ENCODE measurements at places on chromosomes 7 and 10.

GRCh38 chr10:117783698-117784395, 241.3 kb downstream of the EMX2 start:
- DNase-seq = no peak

DNA sequence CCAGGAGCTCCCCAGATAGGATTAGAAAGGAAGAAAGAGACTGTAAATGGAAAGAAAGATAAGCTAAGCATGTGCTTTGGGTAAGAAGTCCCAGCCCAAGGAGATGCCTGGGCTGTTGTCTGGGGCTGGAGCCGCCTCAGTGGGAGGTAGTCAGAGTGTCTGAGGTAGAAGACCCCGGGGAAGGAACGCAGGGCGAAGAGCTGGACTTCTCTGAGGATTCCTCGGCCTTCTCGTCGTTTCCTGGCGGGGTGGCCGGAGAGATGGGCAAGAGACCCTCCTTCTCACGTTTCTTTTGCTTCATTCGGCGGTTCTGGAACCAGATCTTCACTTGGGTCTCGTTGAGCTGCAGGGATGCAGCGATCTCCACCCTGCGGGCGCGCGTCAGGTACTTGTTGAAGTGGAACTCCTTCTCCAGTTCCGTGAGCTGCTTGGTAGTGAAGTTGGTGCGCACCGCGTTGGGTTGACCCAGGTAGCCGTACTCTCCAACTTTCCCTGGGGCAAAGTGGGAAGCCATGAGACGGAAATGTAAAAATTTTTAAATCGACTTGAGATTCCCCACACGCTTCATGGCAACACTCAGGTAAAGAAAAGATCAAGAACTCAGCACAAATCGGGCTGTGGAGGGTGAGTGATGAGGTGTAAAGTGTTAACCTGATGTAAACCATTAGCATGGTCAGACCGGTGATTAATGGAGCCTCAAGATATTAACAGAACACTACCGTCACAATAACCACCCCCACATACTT, 1.3 kb downstream of the HOXA1 start:
- no peak for DNase-seq

DNA sequence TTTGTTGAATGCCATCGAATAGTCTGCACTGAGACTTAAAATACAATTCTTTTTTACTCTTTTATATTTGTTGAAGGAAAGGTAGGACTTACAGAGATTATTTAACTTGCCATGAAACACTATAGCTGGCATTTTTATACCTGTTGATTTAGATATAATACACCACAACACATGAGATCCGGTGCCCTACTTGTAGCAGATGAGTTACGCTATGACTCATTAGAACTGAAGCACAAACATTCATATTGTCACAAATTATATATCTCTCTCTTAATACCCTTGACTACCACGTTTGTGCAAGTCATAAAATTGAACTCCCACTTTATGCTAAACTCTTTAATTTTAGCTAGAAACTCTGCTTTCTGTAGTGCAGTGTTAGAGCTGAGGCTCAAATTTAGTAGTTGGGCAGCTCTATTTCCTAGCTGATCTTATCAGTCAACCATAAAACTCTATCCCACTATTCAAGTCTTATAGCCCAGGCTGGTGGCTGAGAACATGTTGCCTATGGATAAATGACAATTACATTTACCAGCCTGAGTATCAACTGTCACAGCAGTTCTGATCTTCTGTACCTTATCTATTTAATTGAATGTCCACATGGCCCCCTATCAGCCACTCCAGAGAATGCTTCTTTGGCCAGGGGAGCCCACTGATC, 137.4 kb upstream of the SEMA3D start:
- no peak for DNase-seq

- no peak for DNase-seq
Measured at GRCh38 chr10:86592413-86592812, 61.9 kb upstream of the OPN4 start.

DNA sequence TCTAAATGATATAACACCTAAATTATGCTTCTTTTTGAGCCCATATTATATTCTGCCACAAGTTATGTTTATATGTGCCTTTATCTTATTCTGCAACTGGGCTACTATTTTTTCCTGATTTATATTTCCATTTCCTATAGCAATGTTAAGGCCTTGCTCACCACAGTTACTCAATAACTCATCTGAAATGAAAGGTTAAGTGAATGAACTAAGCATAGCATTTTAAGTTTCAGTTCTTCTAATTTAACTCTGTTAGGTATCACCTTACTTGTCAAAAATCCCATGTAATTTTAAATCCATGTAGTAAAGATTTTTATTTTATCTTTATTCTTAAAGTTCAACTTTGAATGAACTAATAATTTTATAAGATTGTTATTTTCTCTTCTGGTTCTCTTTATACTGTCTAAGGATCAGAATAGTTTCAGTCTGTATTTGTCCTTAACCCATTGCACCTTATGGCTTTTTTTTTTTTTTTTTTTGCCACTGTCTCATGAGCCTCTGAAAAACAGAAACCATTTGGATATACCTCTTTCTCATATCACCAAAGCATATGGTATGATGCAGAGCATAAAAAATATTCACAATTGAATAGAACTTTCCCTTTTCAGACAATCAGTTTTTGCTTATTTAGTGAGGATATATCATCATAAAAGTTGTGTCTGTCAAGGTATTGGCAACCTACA, 301.8 kb upstream of the ZWINT start:
- DNase-seq = no peak

GRCh38 chr10:130045091-130045652, 65.5 kb downstream of the C10orf143 start:
- DNase-seq = no peak

GRCh38 chr7:39271402-39271801, 293.7 kb downstream of the POU6F2 start:
- DNase-seq = no peak

DNA sequence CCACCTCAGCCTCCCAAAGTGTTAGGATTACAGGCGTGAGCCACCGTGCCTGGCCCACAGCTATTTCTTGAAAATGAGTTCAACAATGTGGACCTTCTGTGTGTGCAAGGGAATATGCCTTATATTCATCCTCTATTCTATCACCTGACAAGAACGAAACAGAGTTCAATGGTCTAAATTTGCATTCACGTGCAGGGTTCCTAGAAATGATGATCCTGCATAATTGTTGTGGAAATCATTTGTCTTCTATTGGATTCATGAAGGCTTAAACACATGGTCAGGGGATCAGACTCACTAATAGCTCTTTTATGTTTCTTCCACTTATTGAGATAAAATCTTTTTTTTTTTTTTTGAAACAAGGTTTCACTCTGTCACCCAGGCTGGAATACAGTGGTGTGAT, 23.7 kb downstream of the PAPSS2 start:
- no peak for DNase-seq

DNA sequence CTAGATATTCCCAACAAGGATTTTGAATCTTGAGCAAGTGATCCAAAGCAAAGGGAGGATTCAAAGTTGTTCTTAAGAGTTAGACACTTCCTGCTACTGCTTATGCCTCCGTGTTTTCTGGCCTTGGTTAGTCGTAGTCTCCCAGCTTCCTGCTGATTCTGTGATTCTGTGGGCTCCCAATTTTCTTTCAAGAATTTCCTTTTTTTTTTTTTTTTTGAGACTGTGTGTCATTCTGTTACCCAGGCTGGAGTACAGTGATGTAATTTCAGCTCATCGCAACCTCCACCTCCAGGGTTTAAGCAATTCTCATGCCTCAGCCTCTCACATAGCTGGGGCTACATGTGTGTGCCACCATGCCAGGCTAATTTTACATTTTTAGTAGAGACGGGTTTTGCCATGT, 4.4 kb upstream of the ITGB8 start:
- no peak for DNase-seq

DNA sequence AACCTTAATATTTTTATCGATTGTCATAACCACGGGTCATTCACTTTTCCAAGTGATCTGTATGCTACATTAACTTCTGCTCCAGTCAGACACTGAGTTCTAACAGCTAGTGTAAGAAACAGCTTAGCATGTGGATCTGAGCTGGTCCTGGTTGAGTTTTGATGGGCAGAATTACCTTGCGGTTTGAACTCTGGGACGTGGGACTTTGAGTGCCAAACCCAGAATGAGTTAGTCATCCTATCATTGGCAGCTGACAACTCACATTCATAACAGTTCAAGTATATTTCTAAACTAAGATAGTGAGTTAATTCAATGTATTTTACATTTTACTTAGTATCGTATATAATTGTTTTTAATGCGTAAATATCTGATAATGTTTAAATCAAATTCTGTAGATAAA, 43.2 kb downstream of the C7orf33 start:
- DNase-seq = no peak

DNA sequence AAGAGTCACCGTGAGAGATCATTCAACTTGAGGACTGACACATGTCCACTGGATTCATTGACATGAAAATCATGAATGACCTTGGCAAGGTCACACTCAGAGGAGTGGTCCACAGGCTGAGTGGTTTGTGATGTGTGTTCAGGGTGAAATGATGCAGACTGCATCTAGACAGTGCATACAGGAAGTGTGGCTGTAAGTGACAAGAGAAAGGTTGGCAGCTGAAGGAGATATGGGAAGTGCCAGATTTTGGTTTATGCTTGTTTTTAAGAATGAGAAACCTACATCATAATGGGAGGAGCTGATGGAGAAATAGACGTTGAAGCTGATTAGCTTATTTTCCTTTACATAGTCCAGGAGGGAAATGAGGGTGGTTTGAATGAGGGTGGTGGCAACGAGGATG, 64.8 kb upstream of the VIPR2 start:
- DNase-seq = no peak

- DNase-seq = no peak
Measured at GRCh38 chr10:125792342-125793300, 17.0 kb upstream of the MMP21 start.

GRCh38 chr7:49320083-49320482, 395.7 kb downstream of the CDC14C start:
- no peak for DNase-seq

- DNase-seq = no peak
Measured at GRCh38 chr7:38222481-38223096, 44.5 kb downstream of the STARD3NL start.

DNA sequence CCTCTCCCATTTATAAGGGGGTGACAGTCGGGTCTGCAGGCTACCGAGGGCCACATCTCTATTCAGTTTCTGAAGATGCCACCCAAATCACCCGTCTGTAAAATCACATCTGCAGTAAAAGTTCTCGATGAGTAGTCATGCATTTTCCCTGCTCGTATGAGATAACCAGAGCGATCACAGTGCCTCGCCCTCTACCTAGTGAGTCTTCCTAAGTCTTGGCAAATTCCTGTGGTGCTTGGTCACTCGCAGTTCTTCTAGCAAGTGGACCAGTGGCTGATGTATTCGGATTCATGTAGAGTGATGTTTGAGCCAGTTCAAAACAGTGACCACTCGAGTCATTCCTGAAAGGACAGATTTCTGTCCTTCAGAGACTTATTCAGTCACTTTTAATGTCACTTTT, 44.9 kb downstream of the INSYN2A start:
- no peak for DNase-seq

- DNase-seq = peak; percentile 8
Measured at GRCh38 chr10:23095966-23096801, 805 bp downstream of the MSRB2 start.

DNA sequence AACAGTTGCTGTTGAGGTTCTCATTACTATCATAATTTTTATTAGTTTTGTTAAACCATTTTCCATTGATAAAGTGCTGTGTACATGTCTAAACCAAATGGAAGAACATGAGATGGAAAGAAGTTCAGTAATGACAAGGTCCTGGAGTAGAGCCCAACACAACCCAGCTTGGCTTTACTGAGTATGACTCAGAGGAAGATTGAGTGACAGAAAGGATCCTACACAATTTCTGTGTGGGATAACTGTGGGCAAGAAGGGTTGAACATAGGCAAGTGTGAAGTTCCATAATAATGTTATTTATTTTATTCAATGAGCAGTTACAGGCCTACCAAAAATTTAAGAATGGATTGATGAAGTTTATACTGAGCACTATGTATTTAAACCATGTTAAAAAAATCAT, 15.9 kb downstream of the PRKG1 start:
- no peak for DNase-seq

DNA sequence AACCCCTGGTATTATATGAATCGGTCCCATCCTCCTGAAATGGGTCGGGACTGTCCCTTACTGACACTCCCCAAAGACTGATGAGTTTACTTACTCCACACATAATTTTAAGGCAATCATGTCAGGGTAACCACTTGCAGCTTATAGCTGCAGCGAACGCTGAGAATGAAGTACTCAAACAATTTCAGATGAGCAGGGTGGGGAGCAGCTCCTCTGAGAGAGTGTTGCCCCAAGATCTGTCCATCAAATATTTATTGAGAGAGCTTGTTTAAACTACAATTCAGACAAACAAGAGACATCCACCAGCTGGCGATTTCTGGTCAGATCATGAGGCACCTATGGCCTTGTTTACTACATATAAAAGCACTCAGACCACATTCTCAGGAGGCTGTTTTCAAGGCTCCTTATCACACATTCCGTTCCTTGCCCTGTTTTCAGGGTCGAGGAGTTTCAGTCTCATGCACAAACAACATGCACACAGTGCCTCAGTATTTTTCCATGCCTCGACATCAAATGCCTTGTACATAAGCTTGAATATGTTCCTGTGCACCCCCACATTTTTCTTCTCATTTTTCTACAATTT, 80.1 kb downstream of the THSD7A start:
- no peak for DNase-seq

DNA sequence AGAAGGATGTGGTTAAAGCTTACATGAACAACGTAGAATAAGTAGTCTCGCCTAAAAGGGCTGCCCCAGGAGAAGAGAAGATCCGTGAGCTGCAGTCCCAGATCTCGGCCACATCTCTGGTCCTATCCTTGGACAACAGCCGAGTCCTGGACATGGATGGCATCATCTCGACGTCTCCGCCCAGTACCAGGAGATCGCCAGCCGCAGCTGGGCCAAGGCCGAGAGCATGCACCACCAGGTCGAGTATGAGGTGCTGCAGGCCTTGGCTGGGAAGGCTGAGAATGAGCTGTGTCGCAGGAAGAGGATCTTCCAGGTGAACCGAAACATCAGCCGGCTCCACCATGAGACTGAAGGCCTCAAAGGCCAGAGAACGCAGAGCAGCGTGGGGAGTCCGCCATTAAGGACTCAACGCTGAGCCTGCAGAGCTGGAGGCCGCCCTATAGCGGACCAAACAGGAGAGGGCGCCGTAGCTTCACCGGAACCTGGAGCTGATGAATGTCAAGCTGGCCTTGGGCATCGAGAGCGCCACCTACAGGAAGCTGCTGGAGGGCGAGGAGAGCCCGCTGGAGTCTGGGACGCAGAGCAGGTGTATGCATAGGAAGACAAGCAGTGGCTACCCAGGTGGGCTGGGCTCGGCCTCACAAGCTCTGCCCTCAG, 22.2 kb downstream of the LIPK start:
- DNase-seq = no peak

- DNase-seq = no peak
Measured at GRCh38 chr10:78973901-78974616, 94.7 kb upstream of the ZMIZ1 start.

DNA sequence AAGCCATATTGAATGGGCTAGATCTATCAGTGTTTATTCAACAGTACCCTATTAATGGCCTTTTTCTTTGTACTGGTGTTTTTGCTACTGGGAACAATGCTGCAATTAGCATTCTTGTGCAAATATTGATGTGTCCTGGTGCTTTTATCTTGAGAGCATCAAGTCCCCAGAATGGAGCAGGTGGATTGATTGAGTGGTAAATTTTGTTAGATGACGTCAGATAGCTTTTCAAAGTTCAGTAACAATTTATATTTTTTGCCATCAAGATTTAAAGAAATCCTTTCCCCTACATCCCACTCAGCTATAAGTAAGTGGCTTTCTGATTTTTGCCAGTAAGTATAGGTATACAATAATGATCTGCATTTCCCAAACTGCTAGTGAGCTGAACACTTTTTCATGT, 63.4 kb upstream of the SYPL1 start:
- no peak for DNase-seq
